Thyroid gland (tissue), 4 donors: ENCODE measurements at places on chromosomes 6 and 20. TPM values are rescaled to one million over a fixed set of nuclear protein-coding genes. Genes with fewer than 3 reads are reported as not detected.

GRCh38 chr20:20267685-20268370 lies 100.1 kb upstream of the INSM1 start:
- no peak overlapping the region for H3K4me3 ChIP-seq
- no peaks in the 10 kb centered on the region for H3K36me3 ChIP-seq
- H3K27me3 ChIP-seq = no peaks in the 10 kb centered on the region
- no peaks in the 10 kb centered on the region for H3K4me1 ChIP-seq

GRCh38 chr6:21942897-21943296 lies 349.3 kb downstream of the SOX4 start:
- no peaks in the 10 kb centered on the region for H3K27me3 ChIP-seq
- no peak for DNase-seq
- peaks cover 28% of the 10 kb centered on the region for H3K4me1 ChIP-seq
- no peak overlapping the region for H3K4me3 ChIP-seq
- H3K27ac ChIP-seq = peak overlapping the region; percentile 5

- H3K27me3 ChIP-seq = no peaks in the 10 kb centered on the region
- no peak for DNase-seq
- H3K4me1 ChIP-seq = no peaks in the 10 kb centered on the region
- no peak overlapping the region for H3K4me3 ChIP-seq
- no peaks in the 10 kb centered on the region for H3K36me3 ChIP-seq
These were observed 305.3 kb downstream of the CLIC5 start for GRCh38 chr6:45710304-45710821.

GRCh38 chr6:170294813-170295509 lies 4.1 kb upstream of the DLL1 start:
- DNase-seq = no peak
- no peaks in the 10 kb centered on the region for H3K36me3 ChIP-seq
- H3K27ac ChIP-seq = no peak overlapping the region
- H3K4me1 ChIP-seq = peaks cover 43% of the 10 kb centered on the region
- no peak overlapping the region for H3K4me3 ChIP-seq

The TCF15 gene
- total RNA-seq = not detected
